ENCODE measurements at places on chromosomes 5 and 9. TPM values are rescaled to one million over a fixed set of nuclear protein-coding genes. Genes with fewer than 3 reads are reported as not detected.

DNA sequence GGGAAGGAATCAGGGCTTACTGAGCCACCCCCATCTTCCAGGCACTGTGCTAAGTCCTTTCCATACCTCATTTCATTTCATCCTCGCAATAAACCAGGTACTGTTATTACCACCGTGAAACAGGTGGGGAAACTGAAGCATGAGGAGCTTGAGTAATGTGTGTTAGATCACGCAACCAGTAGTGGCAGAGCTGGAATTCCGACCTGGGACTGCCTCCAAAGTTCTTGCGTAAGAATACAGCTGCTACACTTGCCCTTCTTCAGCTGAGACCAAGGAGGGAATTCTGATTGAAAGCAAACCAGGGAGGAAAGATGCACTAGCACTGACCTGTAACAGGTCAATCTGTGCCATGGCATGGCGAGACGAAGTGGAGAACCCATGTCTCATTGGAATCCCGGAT lies 113.4 kb upstream of the MSX2 start:
- DNase-seq: no peak

- no peak for DNase-seq
These were observed 622.4 kb downstream of the CHSY3 start for GRCh38 chr5:130526708-130527107.

GRCh38 chr9:121261107-121261460 lies 6.9 kb upstream of the GSN start:
- no peak for DNase-seq

DNA sequence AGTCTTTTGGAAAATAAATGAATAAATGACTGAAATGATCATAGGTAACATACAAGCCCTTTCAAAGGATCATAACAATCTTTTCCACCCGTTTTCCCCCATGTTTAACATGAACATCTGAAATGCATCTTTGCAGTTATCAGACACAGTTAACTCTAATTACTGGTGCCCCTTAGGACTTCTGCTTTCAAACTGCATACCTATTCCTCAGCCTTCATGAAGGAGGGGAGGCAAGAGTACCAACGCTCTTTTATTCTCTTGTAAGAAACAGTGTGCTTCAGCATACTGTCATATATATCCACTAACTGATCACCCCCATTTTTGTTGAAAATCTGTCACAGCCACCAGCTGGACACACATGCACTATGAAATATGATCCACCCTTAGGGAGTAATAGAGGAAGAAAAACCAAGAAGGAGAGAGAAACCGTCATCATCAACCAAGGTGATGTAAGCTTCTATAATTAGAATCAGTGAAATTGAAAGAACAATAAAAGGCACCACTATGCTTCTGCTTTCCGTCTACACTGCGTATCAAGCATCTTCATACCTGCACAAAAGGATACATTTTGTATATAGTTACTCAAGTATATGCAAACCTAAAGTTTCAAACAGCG lies 98.7 kb downstream of the RAPGEF6 start:
- DNase-seq: no peak

Gene SPAAR
- 1.4 TPM for polyA plus RNA-seq

GRCh38 chr9:27209034-27209433 lies 87.9 kb downstream of the EQTN start:
- no peak for DNase-seq

- no peak for DNase-seq
These were observed 2.6 kb downstream of the CDK9 start for GRCh38 chr9:127788337-127789011.

GRCh38 chr9:101791533-101791932 lies 53.1 kb upstream of the GRIN3A start:
- no peak for DNase-seq

DNA sequence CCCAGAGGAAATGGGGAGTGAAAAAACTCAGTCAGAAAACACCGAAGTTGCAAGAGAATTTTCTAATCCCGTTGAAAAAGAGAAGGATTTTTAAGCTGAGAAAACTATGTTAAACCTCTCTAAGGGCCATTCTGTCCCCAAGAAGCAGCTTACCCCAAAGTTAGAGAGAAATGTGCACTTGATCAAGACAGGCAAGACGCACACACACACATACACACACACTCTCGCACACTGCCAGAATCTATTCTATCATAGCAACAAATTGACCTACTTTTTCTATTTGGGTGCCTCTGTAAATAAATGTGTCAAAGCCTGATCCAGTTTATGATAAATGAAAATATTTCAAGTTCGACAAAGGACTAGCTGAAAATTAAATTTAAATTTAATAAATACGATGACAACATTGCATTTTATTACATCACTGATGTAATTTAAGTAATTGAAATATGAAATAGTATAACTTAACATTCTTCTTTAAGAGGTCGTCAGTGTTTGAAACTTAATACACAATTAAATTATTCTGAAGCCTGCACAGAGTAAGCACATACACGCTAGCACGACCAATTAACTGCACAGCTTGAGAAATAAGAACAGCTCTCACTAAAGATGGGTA lies 5.9 kb downstream of the NFIL3 start:
- DNase-seq: no peak

GRCh38 chr9:128085943-128086342 lies 17.9 kb downstream of the SLC25A25 start:
- DNase-seq: no peak

DNA sequence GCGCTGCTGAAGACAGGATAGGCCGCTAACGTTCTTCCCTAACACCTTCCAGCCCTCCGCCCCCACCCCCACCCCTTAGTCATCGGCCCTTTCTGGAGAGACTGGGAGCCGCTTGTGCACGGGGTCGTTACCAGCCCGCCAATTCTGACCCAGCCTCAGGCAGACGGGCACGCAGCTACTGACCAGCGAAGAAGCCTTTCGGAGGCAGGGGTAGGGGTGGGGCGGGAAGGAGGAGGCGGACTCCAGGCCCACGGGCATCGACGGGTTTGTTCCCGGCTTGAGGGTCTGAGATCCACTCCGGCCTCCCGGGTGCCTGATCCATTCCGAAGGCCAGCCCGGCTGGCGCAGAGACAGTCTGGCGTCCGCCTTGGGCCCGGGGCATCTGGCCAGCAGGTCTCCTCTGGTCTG lies 729 bp upstream of the HAND1 start:
- DNase-seq: no peak

DNA sequence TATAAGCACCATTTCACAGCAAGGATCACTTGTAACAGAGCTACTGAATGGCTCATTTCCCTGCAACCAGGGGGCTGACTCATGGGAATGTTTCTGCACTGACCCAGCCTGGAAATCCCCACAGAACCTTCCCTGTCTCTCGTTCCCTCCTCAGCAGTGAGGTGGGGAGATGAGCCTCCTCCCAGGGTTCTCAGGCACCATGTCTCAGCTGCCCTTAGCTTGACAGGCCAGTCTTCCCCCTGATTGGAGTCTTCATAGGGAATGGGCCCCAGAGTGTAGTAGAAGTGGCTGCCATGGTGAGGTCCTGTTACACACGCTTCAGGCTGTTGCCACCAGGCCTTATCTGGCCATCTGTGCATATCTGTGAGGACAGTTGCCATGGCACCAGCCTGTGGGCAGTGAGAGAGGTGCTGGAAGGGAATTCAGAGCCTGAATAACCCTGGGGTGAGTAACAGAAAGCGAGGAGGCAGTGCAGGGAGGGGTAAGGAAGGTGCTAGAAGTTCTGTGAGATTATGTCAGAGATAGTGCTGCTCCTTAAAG lies 324.4 kb downstream of the ENC1 start:
- no peak for DNase-seq

Gene RELL2
- polyA plus RNA-seq: 0.78 TPM

DNA sequence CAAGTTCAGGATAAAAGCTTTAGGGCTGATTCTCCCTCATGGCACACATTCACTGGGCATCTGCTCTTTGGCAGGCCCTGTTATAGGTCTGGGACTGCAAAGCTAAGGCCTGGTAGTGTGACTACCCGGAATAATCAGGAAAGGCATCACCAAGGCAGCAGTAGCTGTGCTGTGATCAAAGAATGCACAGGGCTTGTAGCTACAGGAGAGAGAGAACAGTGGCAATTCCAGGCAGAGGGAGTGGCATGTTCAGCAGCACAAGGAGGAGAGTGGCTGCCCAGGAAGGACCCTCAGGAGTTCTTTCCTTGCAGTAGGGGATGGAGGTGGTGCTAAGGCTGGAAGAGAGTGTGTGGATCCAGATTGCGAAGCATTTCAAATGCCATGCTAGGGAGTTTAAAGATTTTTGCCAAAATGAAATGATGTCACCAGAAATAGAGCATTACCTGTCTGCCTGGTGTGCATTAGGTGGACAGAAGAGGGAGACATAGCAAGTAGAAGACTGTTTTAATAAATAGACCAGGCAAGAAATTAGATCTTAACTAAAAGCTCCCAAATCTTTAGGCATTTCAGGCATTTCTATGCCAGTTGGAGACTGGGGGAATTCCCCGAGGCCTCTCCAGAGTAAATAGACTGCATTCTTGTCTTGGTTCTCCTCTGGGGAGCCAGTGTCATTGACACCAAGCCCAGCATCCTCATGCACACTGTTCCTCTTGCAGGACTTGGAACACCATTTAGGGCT lies 69.1 kb downstream of the GPR21 start:
- DNase-seq: no peak

GRCh38 chr5:143213851-143214363 lies 189.6 kb downstream of the NR3C1 start:
- DNase-seq: no peak

DNA sequence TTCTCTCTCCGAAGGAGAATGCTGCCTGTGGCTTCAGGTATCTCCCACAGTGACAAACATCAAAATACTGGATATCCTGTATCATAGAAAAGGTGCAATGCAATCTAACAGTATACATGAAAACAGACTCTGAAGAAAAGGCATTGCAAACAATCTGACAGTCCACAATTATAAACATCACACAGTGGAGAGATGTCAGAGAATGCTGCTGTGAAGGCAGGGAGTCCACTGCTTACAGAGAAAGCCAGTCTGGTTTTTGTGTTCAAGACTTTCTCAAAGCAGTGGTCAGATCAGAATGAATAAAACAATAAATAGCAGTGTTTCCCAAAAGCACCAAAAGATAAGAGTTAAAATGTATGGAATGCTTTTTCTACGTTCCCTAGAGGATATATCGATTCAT lies 28.7 kb downstream of the TTC23L start:
- DNase-seq: no peak

GRCh38 chr5:135825373-135826220 lies 8.9 kb upstream of the SLC25A48 start:
- DNase-seq: no peak

Gene SCGB3A2
- polyA plus RNA-seq: not detected

Gene FIBCD1
- polyA plus RNA-seq: 0.33 TPM

GRCh38 chr9:7607421-7607820 lies 192.2 kb downstream of the DMAC1 start:
- no peak for DNase-seq

DNA sequence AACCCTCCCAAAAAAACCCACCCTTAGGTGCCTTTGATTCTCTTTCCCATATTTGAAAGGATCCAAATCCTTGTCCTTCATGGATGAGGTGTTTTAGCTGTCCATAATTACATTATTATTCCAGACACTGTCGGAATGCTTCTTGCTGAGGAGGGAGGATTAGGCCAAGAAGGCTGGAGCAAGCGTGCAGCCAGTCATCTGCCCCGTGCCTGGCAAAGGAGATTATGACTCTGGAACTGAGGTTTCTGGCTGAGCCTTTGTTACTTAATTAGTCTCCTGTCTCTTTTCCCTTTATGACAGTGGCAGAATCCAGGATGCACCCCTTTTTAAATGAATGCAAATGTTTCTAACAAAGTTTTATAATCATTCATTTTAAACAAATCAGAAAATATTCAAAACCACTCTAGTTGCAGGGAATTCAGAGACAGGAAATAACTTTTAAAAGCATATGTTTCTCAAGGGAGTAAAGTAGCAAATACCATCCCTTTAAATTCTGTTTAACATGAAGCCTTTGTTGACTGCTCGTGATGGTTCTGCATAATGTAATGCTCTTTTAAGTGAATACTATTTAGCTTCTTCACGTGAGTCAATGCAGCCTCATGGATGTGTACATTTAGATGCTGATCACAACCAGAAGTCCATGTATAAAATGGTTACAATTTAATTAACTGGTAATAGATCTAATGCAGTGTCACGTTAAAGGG lies 69.8 kb downstream of the GALNT10 start:
- DNase-seq: no peak

DNA sequence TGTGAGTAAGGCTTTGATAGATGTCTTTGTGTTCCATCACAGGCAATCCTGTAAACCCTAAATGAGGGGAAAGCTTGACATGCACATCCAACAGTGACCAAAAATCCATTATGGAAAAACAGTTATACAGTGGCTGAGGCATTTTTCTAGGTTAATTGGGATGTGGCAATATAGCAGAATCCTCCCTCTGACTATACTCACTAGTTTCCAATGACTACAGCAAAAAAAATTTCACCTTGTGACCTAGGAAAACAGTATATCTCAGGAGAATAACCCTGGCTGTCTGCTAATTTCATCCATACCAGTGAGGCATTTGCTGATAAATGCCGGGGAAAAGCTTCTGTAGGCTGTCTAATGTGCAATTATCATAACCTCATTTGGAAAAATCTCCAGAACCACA lies 49.9 kb upstream of the SNCAIP start:
- no peak for DNase-seq

Gene PCDHA3
- polyA plus RNA-seq: 0.65 TPM

- no peak for DNase-seq
These were observed 321.4 kb upstream of the ACTBL2 start for GRCh38 chr5:57804007-57804444.

DNA sequence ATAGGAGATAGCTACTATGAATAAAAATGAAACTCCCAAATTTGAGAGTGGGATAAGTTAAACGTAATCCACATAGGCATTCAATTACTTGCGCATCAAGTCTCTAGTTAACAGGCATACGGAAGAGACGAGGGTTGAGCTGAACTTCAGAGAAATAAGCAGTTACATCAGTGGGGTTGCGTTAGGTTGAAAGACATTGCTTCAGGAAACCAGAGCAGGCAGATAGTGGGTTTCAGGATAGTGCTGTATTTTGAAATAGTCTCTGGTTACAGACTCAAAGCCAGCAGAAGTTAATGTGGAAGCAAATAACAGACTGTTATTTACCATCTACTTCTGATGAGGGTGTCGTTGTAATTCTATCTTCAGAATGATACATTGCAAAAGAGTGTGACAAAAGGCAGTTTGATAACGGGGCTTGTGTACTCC lies 533.4 kb downstream of the PDE4D start:
- no peak for DNase-seq

DNA sequence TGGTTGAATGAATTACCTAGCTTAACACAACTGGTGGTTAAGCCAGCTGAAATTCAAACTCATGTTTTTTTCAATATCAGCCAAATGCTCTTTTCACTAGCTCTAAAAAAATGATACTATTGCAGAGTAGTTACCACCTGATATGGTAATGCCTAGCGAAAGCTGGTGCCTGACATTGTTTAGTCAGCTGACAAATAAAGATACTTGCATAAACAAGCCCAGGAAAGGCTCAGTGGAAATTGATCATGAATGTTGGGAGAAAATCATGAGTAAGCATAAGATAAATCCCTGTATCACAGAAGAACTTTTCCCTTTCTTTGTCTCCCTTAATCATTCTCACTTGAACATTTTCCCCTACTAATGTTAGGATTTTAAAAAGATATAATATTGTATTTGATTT lies 54.6 kb downstream of the FGF10 start:
- no peak for DNase-seq

Gene PCDHGC4
- polyA plus RNA-seq: 2.4 TPM

GRCh38 chr5:58149345-58149744 lies 310.5 kb downstream of the PLK2 start:
- no peak for DNase-seq
